ENCODE measurements at places on chromosomes 4 and X. TPM values are rescaled to one million over a fixed set of nuclear protein-coding genes. Genes with fewer than 3 reads are reported as not detected.

The GAB3 gene
- 0.40 TPM for total RNA-seq

The CENPVL3 gene
- 0.06 TPM for total RNA-seq

The F8A1 gene
- 96.8 TPM for total RNA-seq

The GLRB gene
- total RNA-seq, result 1.4 TPM

The TMPRSS11D gene
- not detected for total RNA-seq

The NPY2R gene
- 0.02 TPM for total RNA-seq

The CENPI gene
- total RNA-seq, result 12.9 TPM

The USP17L24 gene
- not detected for total RNA-seq

The TMEM31 gene
- not detected for total RNA-seq

The IL21 gene
- not detected for total RNA-seq

The CXCL13 gene
- total RNA-seq, result not detected

The RENBP gene
- total RNA-seq, result 0.10 TPM

The CLGN gene
- 4.2 TPM for total RNA-seq

The CENPU gene
- total RNA-seq, result 21.5 TPM

The SHROOM2 gene
- 0.40 TPM for total RNA-seq

The TMEM150C gene
- 1.3 TPM for total RNA-seq

The NOX1 gene
- not detected for total RNA-seq

The NLGN3 gene
- 1.2 TPM for total RNA-seq

The DCHS2 gene
- total RNA-seq, result not detected

The SMIM10 gene
- total RNA-seq, result 0.05 TPM

The CCDC110 gene
- not detected for total RNA-seq

The EVC gene
- 12.9 TPM for total RNA-seq

The NSG1 gene
- 2.2 TPM for total RNA-seq

The DCTD gene
- 74.1 TPM for total RNA-seq

The STBD1 gene
- 9.6 TPM for total RNA-seq

The FAM9B gene
- not detected for total RNA-seq

The HPGDS gene
- total RNA-seq, result not detected

The SRPX2 gene
- total RNA-seq, result 2.4 TPM

The GAGE12J gene
- not detected for total RNA-seq

The TRAPPC2 gene
- total RNA-seq, result 10.5 TPM

The PPP1R2C gene
- total RNA-seq, result not detected

The FNIP2 gene
- 4.2 TPM for total RNA-seq

The ADGRG2 gene
- total RNA-seq, result 7.1 TPM

The HSD17B10 gene
- total RNA-seq, result 168 TPM

The PLAC8 gene
- 0.90 TPM for total RNA-seq

The FAM120C gene
- 6.0 TPM for total RNA-seq

The ADAM29 gene
- not detected for total RNA-seq

The FAT4 gene
- total RNA-seq, result 1.4 TPM

The SPANXD gene
- not detected for total RNA-seq

The TBC1D14 gene
- 30.9 TPM for total RNA-seq

The TEX13D gene
- not detected for total RNA-seq

The SPANXB1 gene
- 3.0 TPM for total RNA-seq

The TMEM165 gene
- 60.2 TPM for total RNA-seq

The CNKSR2 gene
- total RNA-seq, result 2.7 TPM

The GYPA gene
- not detected for total RNA-seq

The MTNR1A gene
- total RNA-seq, result 0.33 TPM

The TMEM156 gene
- 22.8 TPM for total RNA-seq

The SPANXN1 gene
- total RNA-seq, result not detected

The NAA11 gene
- not detected for total RNA-seq

The AFF2 gene
- not detected for total RNA-seq

The NHS gene
- 5.6 TPM for total RNA-seq

The JCHAIN gene
- total RNA-seq, result 0.46 TPM

The ETDB gene
- total RNA-seq, result not detected

The EREG gene
- 37.9 TPM for total RNA-seq

The AR gene
- 3.1 TPM for total RNA-seq
